ENCODE measurements at places on chromosomes 11 and 22. TPM values are rescaled to one million over a fixed set of nuclear protein-coding genes. Genes with fewer than 3 reads are reported as not detected.
A peak's percentile ranks its signal among the peaks of the same experiment; 100 is the strongest.

- peak; percentile 52 for DNase-seq
Measured at GRCh38 chr11:911031-911889, 650 bp upstream of the CHID1 start.

GRCh38 chr22:50309601-50309991 is 2.1 kb upstream of the PLXNB2 start:
- no peak for DNase-seq

GRCh38 chr11:117180661-117181585 is 2.4 kb downstream of the SIDT2 start:
- peak; percentile 85 for DNase-seq

GRCh38 chr11:14506532-14506931 is 6.9 kb upstream of the COPB1 start:
- no peak for DNase-seq

- no peak for DNase-seq
Measured at GRCh38 chr11:60265373-60266214, 14.9 kb upstream of the MS4A4A start.

DNA sequence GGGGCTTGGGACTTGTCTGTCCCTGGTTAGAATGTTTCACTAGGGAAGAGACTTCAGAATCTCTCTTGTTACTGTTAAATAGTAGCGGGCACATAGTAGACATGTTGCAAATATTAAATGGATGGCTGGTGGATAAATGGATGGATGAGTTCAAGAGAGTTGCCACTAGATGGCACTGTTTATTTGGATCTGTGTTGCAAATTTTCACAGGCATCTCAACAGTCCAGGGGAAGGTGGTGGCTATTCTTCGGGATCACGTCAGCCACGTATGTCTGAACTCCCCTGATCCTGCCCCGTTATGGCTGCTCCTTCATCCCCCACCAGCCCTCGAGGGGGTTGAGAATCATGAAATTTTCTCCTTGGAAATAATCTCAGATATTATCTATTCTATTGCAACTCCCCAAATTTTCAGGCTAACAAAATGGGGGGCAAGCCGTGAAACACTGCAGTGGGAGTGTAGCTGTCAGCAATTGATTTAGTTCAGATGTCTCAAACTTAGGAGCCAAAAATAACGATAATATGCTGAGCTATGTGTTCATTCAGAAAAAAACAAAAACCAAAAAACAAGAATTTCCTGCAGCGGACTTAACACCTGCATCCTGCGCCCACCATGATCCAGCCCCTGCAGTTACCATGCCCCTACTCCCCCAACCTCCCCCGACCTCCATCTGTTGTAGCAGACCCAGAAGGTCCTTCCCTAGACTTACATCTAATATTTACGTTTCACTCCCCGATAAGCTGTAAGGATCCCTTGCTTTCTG is 29.1 kb upstream of the BIRC3 start:
- peak; percentile 33 for DNase-seq

GRCh38 chr22:22040908-22041307 is 58.3 kb upstream of the TOP3B start:
- no peak for DNase-seq

DNA sequence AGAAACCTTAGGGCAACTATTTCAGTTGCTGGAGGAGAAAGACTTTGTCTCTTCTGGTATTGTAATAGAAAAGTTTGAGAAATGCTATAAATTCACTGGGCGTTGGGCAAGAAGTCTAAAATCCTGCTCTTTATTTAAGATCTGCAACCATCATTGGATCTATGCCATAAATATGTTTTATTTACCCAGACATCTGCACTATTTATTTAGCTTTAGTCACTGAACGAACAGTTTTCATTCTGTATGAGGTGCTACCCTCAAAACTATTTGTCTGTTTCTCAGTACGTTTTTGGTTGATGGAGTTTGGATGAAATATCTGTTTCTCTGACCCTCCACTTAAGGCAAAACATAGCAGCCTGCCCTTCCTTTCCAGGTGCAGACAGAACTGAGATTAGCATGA is 171.5 kb downstream of the SNX19 start:
- DNase-seq = no peak

- no peak for DNase-seq
Measured at GRCh38 chr11:82724026-82724425, 9.6 kb downstream of the FAM181B start.

GRCh38 chr11:68399916-68400315 is 60.6 kb upstream of the PPP6R3 start:
- DNase-seq = no peak

DNA sequence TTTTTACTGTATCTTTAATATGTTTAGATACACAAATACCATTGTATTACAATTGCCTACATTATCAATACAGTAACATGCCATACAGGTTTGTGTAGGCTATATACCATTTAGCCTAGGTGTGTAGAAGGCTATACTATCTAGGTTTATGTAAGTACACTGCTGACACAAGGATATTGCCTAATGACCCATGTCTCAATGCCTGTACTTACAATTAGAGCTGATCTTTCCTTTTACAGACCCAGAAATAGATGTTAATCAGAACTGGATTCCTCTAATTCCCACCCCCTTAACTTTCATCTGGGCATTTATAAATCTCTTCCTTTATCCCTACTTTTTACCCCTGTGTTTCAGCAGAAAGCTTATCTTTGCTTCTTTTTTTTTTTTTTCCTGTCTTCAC is 229.5 kb downstream of the METTL15 start:
- DNase-seq = no peak

GRCh38 chr22:50470491-50470890 is 4.3 kb downstream of the SBF1 start:
- no peak for DNase-seq

GRCh38 chr22:29284196-29284595 is 16.1 kb downstream of the EWSR1 start:
- no peak for DNase-seq

DNA sequence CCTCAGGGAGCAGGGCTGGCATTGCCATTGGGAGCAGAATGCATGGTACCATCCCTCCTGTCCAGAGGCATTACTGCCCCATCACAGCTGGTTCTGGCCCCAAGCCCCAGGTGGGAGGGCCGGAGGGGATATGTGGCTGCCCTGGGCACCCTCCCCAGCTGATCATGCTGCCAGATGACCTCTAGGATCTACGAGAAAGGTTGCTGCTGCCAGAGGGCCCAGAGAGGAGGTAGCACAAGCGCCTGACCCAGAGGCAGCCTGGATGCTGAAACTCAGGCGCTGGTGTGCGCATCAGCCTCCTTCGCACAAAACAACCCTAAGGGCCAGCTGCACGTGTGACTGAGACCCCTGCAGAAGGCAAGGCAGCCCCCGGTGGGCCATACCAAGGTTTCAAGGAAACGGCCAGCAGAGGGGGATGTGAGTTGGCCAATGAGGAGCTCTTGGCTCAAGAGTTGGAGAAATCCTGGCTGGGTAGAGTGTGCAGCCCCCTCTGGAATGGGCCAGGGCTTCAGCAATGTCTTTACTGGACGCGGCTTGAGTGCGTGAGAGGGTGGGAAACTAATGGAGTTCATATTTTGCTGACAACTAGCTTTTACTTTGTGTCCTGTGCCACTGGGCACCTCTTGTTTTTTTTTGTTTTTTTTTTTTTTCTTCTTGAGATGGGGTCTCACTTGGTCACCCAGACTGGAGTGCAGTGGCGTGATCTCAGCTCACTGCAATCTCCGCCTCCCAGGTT is 88.3 kb upstream of the PARVA start:
- no peak for DNase-seq

GRCh38 chr11:124415356-124415923 is 9.2 kb downstream of the OR8B4 start:
- no peak for DNase-seq

- no peak for DNase-seq
Measured at GRCh38 chr11:22749536-22749935, 80.1 kb downstream of the SVIP start.

GRCh38 chr11:69501891-69502860 is 20.7 kb downstream of the LINC01488 start:
- DNase-seq = no peak

- no peak for DNase-seq
Measured at GRCh38 chr11:102882389-102883024, 7.7 kb upstream of the MMP12 start.

DNA sequence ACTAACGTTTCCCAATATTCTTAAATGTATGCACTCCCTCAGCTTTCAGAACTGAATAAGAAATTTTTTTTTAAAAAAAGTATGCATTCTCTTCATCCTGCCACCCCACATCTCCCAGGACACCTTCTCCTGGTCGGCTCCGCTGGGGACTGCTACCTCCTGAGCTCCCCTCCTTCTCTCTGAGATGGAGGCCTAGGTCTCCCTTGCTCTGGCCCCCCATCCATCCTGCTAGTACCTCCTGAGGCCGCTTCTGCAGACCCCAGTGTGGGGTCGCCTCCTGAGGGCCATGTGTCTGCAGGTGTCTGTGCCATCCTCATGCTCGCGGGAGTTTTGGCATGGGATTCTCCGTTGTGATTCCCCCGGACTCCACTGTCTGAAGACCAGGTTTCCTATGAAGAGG is 27.8 kb downstream of the FAM118A start:
- DNase-seq = no peak

- no peak for DNase-seq
Measured at GRCh38 chr11:8266246-8267241, 2.9 kb upstream of the LMO1 start.

DNA sequence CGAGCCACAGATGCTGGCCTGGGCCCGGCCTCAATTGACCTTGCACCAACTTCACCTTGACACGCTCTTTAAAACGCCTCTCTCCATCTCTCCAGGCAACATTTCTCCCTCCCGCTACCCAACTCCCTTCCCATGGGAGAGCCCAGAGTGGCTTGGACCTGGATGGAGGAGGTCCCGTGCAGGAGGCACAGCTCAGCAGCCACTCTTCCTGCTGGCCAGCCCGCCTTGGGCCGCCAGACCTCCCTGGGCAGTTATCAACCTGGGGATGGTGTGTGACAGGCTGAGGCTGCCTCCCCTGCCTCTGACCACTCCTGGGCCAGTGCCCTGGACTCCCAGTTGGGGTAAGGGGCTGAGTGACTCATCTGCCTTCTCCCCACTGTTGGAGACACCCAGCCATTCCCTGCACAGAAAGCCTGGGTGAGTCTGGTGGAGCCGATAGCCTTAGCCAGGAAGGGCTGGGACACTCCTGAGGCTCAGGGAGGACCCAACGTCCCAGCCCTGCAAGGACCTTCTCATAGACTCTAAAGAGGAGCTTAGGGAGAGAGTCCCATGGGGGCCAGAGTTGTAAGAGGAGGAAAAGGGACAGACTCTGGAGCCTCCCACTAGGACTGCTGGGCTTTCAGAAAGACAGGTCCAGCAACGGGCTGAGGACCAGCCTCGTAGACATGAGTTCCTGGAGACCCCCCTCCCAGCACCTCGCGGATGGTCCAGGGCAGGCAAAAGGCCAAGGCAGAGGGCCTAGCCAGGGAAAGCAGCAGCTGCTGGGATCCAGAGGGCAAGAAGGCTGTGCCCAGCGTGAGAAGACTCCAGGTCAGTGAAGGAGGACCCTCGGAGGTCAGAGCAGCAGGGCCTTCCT is 131.7 kb downstream of the CEP164 start:
- no peak for DNase-seq

DNA sequence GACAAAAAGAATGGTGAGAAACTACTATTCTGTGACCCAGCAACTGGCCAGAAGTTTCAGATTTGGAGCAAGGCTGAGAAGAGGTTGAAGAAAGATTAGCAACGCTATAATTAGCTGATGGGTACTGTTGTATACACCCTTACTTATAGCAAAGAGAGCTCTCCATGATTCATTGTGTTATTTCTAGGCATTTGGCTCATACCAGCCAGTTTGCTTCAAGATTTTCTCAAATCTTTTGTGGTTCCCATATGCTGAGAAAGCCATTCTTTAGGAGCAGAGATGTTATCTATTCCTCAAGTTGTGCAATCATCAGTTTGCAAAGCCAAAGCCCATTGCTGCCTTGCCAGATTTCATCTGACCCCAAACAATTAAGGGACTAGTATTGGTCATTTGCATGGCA is 179.4 kb downstream of the ETS1 start:
- no peak for DNase-seq

GRCh38 chr11:64453466-64453865 is 94.5 kb downstream of the RPS6KA4 start:
- DNase-seq = no peak

DNA sequence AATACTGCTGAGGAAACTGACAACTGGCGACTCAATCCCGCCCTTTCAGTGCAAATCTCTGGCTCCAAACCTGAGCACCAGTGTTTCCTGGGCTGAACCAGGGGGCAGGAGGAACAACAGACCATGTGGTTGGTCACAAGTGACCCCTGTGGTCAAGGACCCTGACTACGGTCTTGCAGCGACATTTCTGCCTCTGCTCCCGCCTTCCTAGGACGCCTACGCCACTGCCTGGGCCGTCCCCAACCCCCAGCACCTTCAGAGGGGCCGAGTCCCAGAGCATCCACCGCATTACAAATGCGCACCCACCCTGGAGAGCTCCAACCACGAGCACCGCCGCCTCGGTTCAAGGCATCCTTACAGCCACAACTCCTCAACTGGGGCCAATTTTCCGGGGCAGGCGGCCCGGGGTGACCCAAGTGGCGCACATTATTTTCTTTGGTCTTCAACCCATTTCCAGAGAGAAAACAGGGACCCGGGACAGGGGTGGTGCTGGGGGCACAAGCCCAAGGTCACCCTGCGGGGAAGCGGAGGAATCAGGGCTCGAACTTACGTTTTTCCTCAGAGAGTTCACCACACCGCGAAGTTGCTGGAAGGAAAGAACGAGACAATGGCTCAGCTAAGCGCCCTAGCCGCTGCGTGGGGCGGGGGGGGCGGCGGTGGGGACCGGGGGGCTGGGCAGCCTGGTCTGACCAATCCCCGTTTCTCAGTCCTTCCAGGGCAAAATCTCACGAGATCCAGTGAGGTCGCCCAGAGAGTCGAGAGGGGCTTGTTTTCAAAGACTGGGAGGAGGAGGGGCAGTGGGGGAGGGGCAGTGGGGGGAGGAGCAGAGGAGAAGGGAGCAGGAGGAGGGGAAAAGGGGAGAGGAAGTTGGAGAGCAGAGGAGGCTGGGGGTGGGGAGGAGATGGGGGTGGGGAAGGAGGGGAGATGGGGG is 1.8 kb downstream of the PRAME start:
- DNase-seq = no peak

DNA sequence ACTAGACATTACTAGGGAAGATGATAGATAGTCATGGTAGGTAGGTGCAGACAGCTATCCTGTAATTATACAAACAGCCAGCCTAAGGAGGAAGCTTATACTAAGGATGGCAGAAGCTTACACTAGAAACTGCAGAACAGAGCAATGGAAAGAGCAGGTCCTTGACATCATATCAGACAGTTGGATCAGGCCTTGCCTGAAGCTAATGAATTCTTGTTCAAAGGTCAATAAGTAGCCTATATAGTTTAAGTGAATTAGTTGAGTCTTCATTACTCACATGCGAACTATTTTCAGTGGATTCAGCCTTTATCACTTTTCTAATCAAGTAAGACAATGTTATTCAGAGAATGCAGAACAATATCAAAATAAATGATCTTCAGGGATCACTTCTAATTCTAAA is 22.3 kb upstream of the GRK3 start:
- no peak for DNase-seq

The CCND1 gene
- 0.19 TPM for total RNA-seq

The OR2D2 gene
- total RNA-seq = not detected

The TEX12 gene
- total RNA-seq = 0.29 TPM

The PICK1 gene
- total RNA-seq = 16.0 TPM

The SSTR3 gene
- 9.3 TPM for total RNA-seq

The BTG4 gene
- not detected for total RNA-seq

The CALCA gene
- not detected for total RNA-seq

The SYT12 gene
- not detected for total RNA-seq

The TTC36 gene
- total RNA-seq = not detected

The PRODH gene
- total RNA-seq = not detected

All from activated CD4-positive, alpha-beta memory T cell treated with anti-CD3 and anti-CD28 coated beads for 36 hours (primary cell).